ENCODE measurements at places on chromosomes 5 and 9.

GRCh38 chr5:57550132-57550531, 67.5 kb upstream of the ACTBL2 start:
- no peak for DNase-seq

- DNase-seq: no peak
Observed at GRCh38 chr5:62431735-62432620, 19.4 kb downstream of the IPO11 start.

DNA sequence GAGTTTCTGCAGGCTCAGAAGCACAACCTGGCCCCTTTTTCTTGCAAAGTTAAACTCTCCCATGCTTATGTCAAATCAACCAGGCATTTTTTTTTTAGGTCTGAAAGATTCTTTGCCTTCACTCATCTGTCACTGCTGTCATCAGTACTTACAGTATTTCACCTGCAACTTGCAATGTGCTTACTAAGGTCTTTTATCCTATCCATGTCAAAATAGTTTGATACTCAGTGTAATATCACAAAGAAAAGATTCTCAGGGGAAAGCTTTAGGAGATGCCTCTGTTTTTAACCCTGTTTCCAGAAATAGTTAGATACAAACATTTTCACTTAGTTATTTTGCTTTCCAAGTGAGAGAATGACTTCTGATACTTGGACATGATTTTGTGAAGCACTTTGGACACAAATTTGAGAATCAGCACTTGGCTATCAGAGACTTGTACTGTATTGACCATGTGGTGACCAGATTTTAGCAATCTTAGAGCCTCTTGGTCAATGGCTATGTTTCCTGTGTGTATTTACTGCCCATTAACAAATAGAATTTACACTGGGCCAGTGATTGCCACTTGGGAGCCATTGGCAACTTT, 428.2 kb downstream of the IRX1 start:
- no peak for DNase-seq

DNA sequence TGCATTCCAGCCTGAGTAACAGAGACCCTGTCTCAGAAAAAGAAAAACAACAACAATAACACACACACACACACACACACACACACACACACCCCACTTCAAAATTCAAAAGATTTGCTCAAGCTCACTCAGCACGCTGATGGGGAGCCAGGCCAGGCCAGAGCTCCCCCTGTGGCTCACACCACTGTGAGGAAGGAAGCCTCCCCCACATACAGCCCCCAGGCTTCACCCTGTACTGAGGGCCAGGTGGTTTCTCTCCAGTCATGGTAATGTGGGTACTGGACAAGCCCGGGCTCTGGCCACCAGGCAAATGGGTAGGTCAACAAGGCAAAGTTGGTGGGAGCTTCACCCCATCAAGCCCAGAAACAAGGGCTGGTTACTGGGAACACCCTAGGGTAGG, 19.0 kb downstream of the ATOX1 start:
- no peak for DNase-seq

- DNase-seq: no peak
Observed at GRCh38 chr9:99820685-99821395, 845 bp upstream of the NR4A3 start.

DNA sequence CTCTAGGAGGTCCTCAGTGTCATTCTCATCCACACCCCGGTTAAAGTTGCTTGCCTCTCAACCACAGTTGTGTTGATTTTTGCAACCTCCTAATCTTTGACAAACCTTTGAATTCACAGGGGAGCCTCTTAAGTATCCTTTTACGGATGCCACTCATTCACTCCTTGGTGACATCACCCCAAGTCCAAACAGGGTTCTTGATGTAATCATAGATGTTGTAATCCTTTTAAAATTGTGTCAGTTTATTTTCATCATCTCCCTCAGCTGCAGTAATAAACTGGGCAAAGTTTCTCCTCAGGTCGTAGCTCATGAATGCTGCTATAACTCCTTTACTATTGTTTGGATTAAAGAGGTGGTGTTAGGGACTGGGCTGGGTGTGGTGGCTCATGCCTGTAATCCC, 637.2 kb upstream of the NUDT12 start:
- DNase-seq: no peak

DNA sequence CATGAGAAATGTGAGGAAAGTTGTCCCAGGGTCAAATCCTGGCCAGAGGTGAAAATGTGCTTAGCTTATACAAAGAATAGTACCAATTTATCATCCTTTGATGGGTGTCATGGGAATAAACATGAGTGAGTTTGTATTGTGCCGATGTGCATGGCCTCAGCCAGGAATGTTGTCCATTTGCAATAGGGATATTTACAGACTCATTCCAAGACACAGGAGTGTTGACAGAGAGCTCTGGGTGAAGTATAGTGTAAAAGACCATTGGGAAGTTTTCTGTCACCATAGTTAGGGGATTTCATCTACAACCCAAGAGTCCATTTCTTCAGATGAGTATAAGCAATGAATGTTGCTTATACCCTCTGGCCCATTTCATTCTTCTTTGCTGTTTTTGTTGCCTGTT, 160.1 kb downstream of the DMAC1 start:
- DNase-seq: no peak

DNA sequence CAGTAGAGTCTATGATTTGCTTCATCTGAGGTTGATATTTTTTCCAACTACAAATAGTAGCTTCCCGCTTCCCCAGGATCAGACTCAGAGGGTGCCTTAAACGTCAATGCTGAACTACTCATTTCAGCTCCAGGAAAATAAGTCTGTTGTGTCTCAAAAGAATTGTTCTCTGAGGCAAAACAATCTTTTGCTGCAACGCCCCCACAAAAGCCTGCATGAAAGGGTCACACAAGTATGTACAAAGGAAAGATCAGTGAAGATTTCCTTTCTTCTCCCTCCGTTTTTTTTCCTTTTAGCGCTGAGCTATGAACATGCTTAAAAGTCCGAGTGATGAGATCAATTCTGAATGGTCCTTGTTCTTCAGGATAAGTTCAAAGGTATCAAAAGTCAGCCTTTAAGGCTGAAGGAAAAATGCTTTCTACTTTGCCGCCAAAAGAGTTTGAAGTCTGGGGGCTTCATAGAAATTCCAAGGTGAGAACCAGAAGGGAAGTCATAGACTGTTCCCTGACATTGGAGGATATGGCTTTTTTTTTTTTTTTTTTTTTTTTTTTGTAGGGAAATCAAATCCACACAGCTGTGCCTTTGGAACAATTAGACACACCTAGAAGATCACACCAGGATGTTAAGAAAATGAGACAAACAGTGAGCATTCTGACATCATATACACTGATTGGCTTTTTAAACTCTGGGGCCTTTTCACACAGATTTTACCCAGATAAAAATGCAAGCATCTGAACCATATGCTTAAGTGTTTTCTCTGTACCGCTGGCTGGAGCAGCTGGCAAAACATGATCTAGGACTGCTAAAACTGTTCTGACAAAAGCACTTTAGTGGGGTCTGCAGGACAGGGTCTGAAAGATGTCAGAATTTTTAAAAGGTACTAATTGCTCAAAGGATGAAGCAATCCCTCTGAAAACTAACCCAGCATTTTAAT, 329.3 kb downstream of the ENC1 start:
- no peak for DNase-seq

DNA sequence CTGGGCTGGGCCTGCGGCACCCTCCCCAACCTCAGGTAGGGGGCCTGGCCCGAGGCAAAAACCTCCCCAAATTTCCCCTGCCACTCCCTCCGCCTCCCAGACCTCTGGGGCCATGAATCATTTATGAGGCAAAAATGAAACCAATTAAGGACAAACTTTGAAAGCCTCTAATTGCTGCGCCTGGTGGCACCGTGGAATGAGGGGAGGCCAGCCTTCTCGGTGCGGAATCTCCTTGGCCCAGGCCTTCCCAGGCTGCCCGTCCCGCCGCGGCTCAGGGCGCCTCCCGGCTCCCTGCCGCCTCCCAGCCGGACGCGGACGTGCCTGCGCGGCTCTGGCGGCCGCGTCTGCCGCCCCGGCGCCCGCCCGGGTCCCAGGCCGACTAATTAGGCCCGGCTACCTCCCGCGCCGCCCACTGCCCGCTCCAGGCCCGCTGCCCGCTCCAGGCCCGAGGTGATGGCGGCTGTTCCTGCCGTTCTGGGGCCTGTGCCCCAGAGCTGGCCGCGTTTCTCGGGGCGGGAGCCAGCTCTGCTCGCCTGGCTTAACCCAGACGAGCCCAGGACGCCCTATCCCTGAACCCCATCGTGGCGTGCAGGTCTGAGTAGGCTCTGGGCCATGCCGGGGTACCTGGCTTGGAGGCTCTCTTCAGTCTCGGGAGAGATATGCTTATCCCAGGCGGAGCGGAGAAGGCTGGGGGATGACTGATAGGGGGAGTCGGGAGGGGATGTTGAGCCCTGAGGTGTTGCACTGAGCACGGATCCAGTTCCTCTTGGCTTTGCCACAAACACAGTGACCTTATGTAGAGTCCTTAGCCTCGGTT, 20.1 kb downstream of the CXXC5 start:
- no peak for DNase-seq

- no peak for DNase-seq
Observed at GRCh38 chr5:84063041-84063440, 321.6 kb downstream of the EDIL3 start.

GRCh38 chr5:163478126-163478981, 17.9 kb downstream of the HMMR start:
- no peak for DNase-seq

DNA sequence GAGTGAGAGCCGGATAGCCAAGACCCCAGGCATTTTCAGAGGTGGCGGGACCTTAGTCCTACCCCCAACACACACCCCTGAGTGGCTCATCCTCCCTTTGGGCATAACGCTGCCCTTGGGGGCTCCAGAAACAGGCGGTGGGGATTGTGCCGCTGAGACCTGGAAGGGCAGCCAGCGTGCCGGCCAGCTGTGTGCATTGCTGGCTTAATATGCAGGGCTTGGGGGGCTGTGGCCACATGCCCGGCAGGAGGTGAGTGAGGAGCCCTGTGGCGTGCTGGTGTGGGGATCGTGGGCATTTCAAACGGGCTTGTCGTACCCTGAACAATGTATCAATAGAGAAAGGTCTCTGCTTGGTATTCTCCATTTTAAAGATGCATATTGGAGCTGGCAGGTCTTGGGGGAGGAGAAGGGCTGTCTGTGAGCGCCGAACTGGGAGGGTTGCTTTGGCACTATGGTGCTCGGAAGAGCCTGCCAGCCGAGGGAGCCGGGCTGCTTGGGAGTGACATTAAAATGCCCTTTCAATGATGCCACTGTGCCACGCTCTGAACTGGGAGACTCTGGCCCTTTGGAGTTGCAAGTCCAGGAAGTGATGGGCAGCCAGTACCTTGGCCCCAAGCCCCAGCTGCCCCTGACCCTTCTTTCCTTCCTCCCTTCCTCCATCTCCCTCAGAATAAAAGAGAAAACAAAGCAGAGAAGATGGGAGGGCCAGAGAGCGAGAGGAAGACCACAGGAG, 11.2 kb upstream of the OLFM1 start:
- no peak for DNase-seq

DNA sequence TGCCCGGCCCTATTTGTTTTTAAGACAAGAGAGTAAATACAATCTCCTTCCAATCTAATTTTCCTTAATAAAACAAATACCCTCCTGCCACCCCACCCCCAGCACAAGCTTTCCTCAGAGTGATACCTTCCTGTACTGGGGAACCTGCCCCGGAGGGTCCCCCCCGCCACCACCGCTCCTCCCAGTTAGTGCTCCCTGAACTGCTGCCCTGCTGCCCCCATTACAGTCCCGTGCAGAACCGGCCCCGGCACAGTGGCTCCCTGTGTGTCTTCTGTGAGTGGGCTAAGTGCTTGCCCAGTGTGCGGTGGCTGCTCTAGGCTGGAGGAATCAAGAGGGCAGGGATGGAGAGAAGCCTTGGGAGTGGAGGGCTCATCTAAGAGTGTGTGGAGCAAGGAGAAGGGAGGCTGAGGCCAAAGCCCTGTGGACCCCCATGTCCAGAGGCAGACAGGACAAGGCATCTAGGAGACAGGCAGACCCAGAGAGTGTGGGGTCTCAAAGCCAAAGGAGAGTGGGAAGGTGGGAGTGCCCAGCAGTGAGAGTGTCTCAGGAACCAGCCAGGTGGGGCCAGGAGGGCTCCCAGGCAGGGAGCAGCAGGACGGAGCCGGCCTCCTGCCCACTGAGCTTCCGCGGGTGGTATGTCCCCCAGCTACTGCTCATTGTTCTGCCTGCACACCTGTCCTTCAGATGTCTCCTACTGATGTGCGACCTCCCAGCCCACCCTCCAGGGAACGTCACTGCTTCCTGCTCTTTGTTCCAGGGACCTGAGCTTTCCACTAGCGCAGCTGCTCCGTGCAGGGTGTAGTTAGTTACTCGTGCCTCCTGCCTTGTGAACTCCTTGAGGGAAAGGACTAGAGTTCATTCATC, 129.0 kb downstream of the DAB2IP start:
- no peak for DNase-seq

GRCh38 chr9:128882677-128883603, 1.0 kb downstream of the LRRC8A start:
- DNase-seq: no peak

GRCh38 chr5:135718151-135718550, 116.3 kb upstream of the SLC25A48 start:
- DNase-seq: no peak

GRCh38 chr9:130156672-130157071, 15.5 kb upstream of the NCS1 start:
- DNase-seq: no peak

- no peak for DNase-seq
Observed at GRCh38 chr5:154542581-154542980, 64.6 kb upstream of the HAND1 start.

- no peak for DNase-seq
Observed at GRCh38 chr9:13807118-13807517, 506.8 kb downstream of the NFIB start.

DNA sequence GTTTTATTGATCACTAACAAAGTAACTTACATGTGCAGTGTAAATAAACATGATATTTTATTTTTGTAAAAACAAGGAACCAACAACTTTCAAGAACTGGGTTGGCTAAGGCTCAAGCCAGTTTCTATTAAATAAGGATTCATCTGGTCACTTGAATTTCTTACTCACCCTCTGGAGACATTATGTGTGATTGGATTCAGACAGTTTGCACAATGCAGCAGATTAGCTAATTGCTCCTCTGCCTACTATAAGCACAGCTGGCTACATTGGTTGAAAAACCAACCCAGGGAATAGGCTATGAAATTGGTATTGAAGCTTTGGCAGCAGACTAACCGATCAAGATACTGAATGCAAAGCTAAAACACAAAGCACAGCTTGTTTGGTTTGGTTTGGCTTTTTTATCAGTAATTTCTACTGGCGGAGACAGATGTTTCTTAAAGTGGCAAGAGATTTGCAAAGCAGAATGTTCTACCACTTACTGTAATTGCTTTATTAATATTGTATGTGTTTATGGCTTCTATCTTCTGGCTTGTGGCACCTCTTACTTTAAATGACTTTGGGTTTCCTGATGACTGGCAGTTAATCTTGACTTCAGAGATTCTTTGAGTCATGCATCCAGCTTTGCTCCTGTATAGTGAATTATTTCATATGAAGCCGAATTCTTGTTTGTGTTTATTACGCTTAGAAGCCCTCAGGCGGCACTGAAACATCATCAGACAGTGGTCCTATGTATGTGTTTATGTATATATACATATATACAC, 231.5 kb downstream of the MPDZ start:
- no peak for DNase-seq

- no peak for DNase-seq
Observed at GRCh38 chr5:80864706-80865435, 95.3 kb upstream of the RASGRF2 start.

Data from stimulated activated CD8-positive, alpha-beta memory T cell treated with anti-CD3 and anti-CD28 coated beads, Interleukin-4, amount 100 ng/mL, for 1 hour (primary cell).